ENCODE measurements at places on chromosomes 3 and 15. TPM values are rescaled to one million over a fixed set of nuclear protein-coding genes. Genes with fewer than 3 reads are reported as not detected.

- H3K27ac ChIP-seq = no peak overlapping the region
- H3K4me3 ChIP-seq = peak overlapping the region; percentile 53
- no peak for DNase-seq
- H3K27me3 ChIP-seq = no peaks in the 10 kb centered on the region
- peaks cover 27% of the 10 kb centered on the region for H3K4me1 ChIP-seq
- no peaks in the 10 kb centered on the region for H3K36me3 ChIP-seq
These were observed 9.1 kb downstream of the AMOTL2 start for GRCh38 chr3:134364936-134365765.

SEMA7A gene
- total RNA-seq = 2.3 TPM

COLQ gene
- total RNA-seq = 3.7 TPM

SLTM gene
- total RNA-seq = 183 TPM

GOLGA6B gene
- total RNA-seq = 0.22 TPM

DNA sequence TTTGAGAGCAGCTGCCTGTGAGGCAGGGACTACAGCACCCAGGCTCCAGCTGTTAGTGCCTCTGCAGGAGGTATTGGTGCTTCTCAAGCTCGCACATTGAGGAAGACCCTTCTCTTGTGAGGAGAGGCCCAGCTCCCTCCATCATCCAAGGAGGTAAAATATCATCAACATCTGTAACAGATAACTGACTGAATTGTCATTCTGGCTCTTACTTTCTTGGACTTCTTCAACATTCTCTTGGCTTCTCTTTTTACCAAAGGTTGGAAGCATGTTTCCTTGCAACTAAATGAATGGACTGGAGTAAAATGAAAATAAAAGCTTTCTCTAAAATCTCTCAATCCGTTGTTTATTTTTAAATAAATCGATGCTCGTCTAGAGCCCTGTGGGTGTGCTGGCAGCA, 53.1 kb upstream of the PXYLP1 start:
- no peaks in the 10 kb centered on the region for H3K4me1 ChIP-seq
- H3K27ac ChIP-seq = no peak overlapping the region
- no peaks in the 10 kb centered on the region for H3K27me3 ChIP-seq
- no peak overlapping the region for H3K4me3 ChIP-seq

DNA sequence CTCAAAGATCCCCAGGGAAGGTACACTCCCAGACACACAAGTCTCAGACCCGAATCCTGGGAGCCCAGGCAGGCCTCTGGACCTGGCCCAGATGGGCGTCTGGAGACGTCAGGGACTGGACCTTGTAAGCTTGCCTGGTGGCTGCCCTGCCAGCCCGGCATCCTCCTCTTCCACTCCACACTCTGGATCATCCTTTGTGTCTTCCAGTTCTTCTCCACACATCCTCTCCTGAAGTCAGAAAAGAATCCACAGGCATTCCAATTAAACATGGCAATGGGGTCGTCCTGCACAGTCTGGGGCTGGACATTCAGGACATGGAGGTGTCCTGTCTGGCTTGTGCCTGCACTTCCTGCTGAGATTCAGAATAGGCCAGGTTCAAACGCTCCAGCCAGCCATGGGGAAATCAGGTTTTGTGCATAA, 208.8 kb upstream of the IGF1R start:
- no peaks in the 10 kb centered on the region for H3K4me1 ChIP-seq
- no peak for DNase-seq
- no peaks in the 10 kb centered on the region for H3K36me3 ChIP-seq
- no peak overlapping the region for H3K4me3 ChIP-seq

CFAP91 gene
- total RNA-seq = not detected

- H3K4me3 ChIP-seq = no peak overlapping the region
- no peak for DNase-seq
- H3K27ac ChIP-seq = no peak overlapping the region
These were observed 173.1 kb downstream of the NECTIN3 start for GRCh38 chr3:111244760-111245159.

DNA sequence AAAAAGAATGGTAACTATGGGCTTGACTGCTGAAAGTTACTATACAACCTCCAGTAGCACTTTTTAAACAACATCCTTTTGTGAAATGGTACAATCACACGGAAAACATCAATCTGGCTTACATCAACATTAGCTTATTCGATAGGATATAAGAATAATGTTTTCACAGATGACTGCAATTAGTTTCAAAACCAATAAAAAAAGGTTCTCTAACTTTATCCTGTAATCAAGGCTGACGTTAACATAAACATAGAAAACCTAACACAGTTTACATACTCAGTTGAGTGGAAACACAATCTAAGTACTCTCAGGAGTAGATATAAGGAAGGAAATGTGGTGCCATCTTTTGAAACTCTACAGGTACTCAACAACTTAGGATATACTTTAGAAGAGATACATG, 102.2 kb downstream of the DLG1 start:
- H3K4me3 ChIP-seq = no peak overlapping the region
- H3K4me1 ChIP-seq = no peaks in the 10 kb centered on the region
- H3K27me3 ChIP-seq = no peaks in the 10 kb centered on the region
- DNase-seq = no peak
- no peak overlapping the region for H3K27ac ChIP-seq
- peaks cover 2% of the 10 kb centered on the region for H3K36me3 ChIP-seq

DNA sequence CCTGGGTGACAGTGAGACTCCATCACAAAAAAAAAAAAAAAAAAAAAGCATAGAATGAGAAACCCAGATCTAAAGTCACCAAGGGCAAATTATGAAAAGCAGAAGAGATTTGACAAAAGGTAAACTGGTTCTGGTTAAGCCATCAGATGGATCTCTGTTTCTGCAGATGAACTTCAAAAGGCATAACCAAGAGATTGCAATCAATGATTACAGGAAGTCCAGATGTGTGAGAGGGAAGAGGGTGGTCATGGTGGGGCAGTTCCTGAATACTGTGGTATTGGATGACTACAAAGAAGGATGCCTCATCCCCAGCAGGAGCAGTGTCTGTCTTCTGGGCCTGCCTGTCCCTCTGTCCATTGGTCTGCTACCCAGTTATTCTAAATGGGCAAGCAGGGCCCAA, 3.8 kb downstream of the P4HTM start:
- peaks cover 11% of the 10 kb centered on the region for H3K36me3 ChIP-seq
- H3K27ac ChIP-seq = no peak overlapping the region
- H3K4me3 ChIP-seq = no peak overlapping the region
- H3K27me3 ChIP-seq = no peaks in the 10 kb centered on the region
- H3K4me1 ChIP-seq = peaks cover 37% of the 10 kb centered on the region
- no peak for DNase-seq

NR2E3 gene
- total RNA-seq = not detected

GRCh38 chr15:97893967-97894366, 66.5 kb upstream of the ARRDC4 start:
- H3K4me3 ChIP-seq = no peak overlapping the region
- no peak for DNase-seq
- no peaks in the 10 kb centered on the region for H3K36me3 ChIP-seq
- H3K27ac ChIP-seq = no peak overlapping the region
- H3K27me3 ChIP-seq = no peaks in the 10 kb centered on the region

- peaks cover 21% of the 10 kb centered on the region for H3K27me3 ChIP-seq
- H3K4me3 ChIP-seq = no peak overlapping the region
- no peak overlapping the region for H3K27ac ChIP-seq
- H3K36me3 ChIP-seq = no peaks in the 10 kb centered on the region
These were observed 15.3 kb upstream of the TBC1D21 start for GRCh38 chr15:73858062-73858461.

SNTN gene
- total RNA-seq = not detected

DNA sequence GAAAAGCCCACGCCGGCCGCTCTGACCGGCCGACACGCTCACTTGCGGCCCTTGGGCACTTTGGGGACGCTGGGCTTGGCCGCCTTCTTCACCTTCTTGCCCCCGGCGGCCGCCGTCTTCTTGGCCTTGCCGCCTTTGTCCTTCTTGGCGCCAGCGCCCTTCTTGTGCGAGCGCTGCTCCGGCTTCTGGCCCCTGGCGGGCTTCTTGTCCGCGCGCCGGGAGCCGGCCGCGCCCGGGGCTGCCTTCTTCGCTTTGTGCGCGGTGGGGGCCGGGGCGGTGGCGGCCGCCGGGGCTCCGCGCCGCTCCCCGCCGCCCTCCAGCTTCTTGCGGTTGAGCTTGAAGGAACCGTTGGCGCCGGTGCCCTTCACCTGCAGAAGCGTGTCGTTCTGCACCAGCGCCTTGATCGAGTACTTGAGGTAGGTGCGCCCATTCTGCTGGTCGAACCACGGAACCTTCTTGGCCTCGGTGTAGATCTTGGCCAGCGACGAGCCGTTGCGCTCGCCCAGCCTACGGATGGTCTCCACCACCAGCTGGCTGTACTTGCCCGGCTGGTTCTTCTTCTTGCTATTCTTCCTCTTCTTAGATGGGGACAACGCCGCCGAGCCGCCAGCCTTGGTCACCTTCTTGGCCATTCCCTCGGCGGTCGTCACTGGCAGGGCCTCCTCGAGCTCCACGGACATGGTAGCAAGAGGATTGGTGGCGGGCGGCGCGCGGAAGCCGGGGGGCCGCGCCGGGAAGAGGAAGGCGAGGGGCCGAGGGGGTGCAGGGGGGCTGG, 36.7 kb downstream of the HMCES start:
- H3K27ac ChIP-seq = peak overlapping the region; percentile 70
- DNase-seq = peak; percentile 75
- H3K36me3 ChIP-seq = no peaks in the 10 kb centered on the region
- no peaks in the 10 kb centered on the region for H3K27me3 ChIP-seq
- peaks cover 32% of the 10 kb centered on the region for H3K4me1 ChIP-seq
- peak overlapping the region; percentile 92 for H3K4me3 ChIP-seq

DNA sequence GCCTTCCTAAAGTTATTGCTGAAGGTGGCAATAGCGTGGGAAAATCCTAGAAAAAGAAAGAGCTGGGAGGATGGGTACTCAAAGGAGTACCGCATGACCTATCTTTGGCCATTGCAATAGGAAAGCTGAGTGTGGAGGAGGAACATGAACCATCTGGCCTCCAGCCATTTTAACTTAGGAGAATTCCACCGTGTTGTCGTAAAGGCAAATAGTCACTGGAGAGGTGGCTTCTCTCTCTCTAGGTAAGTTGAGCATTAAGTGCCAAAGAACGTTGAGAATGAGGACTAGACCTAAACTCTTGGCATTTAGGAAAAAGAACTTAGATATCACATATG, 16.1 kb upstream of the CMTM7 start:
- H3K27me3 ChIP-seq = no peaks in the 10 kb centered on the region
- H3K27ac ChIP-seq = no peak overlapping the region
- DNase-seq = no peak
- peaks cover 28% of the 10 kb centered on the region for H3K4me1 ChIP-seq
- H3K36me3 ChIP-seq = no peaks in the 10 kb centered on the region
- H3K4me3 ChIP-seq = no peak overlapping the region

DNA sequence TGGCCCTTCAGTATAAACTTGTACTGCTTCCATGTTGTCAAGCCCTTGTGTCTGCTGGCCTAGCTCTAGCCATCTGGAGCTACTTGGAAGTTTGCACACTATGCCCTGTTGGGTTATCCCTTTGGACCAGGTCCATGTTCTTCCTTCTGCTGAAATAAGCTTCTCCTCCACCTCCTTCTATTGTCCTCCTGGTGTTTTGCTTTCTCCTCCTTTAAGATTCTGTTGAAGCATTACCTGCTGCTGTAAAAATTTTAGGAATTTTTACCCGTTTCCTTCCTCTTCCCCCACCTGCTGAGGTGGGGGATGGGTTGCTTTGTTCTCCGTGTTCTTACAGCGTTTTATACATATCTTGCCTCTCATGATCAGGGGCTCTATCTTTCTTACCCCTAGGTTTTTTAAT, 51.7 kb downstream of the SH3GL3 start:
- no peak overlapping the region for H3K4me3 ChIP-seq
- DNase-seq = no peak
- H3K36me3 ChIP-seq = no peaks in the 10 kb centered on the region
- no peaks in the 10 kb centered on the region for H3K4me1 ChIP-seq
- H3K27ac ChIP-seq = no peak overlapping the region
- H3K27me3 ChIP-seq = no peaks in the 10 kb centered on the region

GRCh38 chr3:33287672-33288282, 10.5 kb downstream of the FBXL2 start:
- H3K4me3 ChIP-seq = no peak overlapping the region
- no peaks in the 10 kb centered on the region for H3K36me3 ChIP-seq
- no peaks in the 10 kb centered on the region for H3K4me1 ChIP-seq

WDR76 gene
- total RNA-seq = 7.0 TPM

BOC gene
- total RNA-seq = not detected

- DNase-seq = no peak
- peaks cover 18% of the 10 kb centered on the region for H3K4me1 ChIP-seq
- H3K27me3 ChIP-seq = no peaks in the 10 kb centered on the region
- no peak overlapping the region for H3K4me3 ChIP-seq
These were observed 37.4 kb downstream of the FILIP1L start for GRCh38 chr3:100076731-100077529.

GRCh38 chr15:75065467-75065850, 42.1 kb downstream of the PPCDC start:
- no peaks in the 10 kb centered on the region for H3K27me3 ChIP-seq
- peaks cover 29% of the 10 kb centered on the region for H3K4me1 ChIP-seq
- H3K36me3 ChIP-seq = no peaks in the 10 kb centered on the region
- DNase-seq = no peak

- no peaks in the 10 kb centered on the region for H3K27me3 ChIP-seq
- no peaks in the 10 kb centered on the region for H3K36me3 ChIP-seq
- no peaks in the 10 kb centered on the region for H3K4me1 ChIP-seq
- H3K4me3 ChIP-seq = no peak overlapping the region
- no peak for DNase-seq
These were observed 114.3 kb downstream of the STAC start for GRCh38 chr3:36494461-36495109.

SPINT1 gene
- 1.6 TPM for total RNA-seq

DNA sequence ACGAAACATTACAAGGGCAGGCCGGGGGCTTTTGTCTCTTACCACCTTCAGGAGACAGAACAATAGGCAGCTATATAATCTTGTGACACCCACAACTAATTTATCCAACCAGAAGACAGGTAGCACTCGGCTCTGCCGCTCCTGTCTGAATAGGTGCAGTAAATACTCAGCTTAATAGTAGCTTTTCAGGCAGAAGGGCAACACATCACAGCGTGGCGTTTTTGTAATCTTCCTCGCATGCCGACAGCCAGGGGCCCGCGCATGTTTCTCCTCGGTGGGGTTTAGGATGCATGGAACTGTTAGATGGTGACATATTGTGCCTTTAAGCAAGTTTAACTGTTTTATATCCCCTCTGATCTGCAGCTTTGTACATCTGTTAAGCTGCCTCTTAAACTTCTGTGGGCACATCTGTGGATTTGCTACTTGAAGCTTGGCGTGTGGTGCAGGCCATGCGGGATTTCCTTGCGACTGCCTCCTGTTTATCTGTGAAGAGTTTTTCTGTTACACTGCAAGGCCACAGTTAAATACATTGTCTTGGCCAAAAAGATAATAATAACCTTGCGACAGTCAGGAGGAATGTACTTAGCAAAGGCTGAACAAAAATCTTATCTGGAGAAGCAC, 123.2 kb upstream of the BNIP2 start:
- H3K27me3 ChIP-seq = no peaks in the 10 kb centered on the region
- peaks cover 15% of the 10 kb centered on the region for H3K4me1 ChIP-seq

DNA sequence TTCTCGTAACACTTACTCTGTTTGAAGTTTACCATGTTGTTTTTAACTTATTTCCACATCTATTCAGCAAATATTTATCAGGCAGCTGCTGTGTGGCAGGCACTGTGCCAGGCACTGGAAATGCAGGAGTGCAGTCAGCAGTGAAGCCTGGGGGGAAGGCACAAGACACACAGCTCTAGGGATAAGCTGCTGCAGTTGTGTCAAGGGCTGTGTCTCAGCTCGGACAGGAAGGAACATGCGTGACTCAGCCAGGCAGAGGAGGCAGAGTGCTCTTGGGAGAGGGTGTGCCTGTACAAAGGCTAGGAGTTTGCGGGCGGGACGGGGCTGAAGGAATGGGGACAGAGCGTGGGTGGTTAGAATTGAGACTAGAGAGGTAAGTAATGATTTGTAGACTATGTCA, 24.7 kb downstream of the LYSMD4 start:
- DNase-seq = no peak
- H3K27me3 ChIP-seq = no peaks in the 10 kb centered on the region
- no peak overlapping the region for H3K4me3 ChIP-seq
- peaks cover 33% of the 10 kb centered on the region for H3K36me3 ChIP-seq

GRCh38 chr3:155497930-155498647, 204.6 kb upstream of the STRIT1 start:
- no peak overlapping the region for H3K27ac ChIP-seq
- H3K4me3 ChIP-seq = no peak overlapping the region
- DNase-seq = no peak
- no peaks in the 10 kb centered on the region for H3K4me1 ChIP-seq
